ENCODE measurements at places on chromosomes 4 and X.

DNA sequence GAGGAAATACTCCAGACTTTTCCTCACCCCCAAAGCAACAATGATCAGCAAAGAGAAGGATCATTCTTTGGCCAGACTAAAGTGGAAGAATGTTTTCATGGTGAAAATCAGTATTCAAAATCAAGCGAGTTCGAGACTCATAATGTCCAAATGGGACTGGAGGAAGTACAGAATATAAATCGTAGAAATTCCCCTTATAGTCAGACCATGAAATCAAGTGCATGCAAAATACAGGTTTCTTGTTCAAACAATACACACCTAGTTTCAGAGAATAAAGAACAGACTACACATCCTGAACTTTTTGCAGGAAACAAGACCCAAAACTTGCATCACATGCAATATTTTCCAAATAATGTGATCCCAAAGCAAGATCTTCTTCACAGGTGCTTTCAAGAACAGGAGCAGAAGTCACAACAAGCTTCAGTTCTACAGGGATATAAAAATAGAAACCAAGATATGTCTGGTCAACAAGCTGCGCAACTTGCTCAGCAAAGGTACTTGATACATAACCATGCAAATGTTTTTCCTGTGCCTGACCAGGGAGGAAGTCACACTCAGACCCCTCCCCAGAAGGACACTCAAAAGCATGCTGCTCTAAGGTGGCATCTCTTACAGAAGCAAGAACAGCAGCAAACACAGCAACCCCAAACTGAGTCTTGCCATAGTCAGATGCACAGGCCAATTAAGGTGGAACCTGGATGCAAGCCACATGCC is 89.7 kb downstream of the TET2 start:
- DNase-seq: no peak

DNA sequence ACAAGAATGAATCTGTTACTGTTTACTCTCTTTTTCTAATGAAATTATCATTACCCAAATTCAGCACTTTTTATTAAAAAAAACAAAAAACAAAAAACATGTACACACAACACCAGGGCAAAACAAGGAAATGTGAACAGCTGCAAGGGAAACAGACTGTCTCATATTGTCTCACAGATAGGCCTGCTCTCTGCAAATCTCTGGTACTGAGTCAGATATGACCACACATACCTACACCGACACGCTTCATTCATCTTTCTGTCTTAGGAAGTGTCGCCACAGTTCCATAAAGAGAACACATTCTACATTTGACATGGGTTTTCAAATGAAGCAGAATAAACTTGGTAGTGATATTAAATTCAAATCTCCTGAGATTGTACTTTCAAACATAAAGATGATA is 92.2 kb upstream of the GPR34 start:
- DNase-seq: no peak

GRCh38 chr4:166680796-166681195 is 553.5 kb downstream of the SPOCK3 start:
- DNase-seq: no peak

GRCh38 chr4:87108142-87108546 is 112.3 kb downstream of the KLHL8 start:
- DNase-seq: no peak

DNA sequence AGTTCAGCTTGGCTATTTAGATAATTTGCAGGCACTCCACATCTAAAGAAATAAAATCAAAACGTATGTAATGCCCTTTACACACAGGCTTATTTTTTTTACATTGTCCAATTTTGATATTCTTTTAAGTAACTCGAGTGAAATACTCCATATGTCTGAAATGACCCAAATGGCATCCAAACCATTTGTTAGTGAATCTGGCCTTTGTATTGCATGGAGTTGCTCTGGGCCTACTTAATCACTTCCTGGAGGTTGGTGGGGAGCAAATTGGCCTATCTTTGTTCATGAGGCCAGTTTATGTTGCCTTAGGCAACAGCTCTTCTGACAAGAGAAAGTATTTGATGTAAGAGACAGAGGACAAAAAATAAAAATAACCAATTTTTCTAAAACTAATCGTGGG is 47.6 kb upstream of the TMEM131L start:
- DNase-seq: no peak

GRCh38 chr4:70801265-70801809 is 38.4 kb downstream of the GRSF1 start:
- no peak for DNase-seq

GRCh38 chr4:155681886-155682285 is 15.2 kb downstream of the GUCY1A1 start:
- DNase-seq: no peak

DNA sequence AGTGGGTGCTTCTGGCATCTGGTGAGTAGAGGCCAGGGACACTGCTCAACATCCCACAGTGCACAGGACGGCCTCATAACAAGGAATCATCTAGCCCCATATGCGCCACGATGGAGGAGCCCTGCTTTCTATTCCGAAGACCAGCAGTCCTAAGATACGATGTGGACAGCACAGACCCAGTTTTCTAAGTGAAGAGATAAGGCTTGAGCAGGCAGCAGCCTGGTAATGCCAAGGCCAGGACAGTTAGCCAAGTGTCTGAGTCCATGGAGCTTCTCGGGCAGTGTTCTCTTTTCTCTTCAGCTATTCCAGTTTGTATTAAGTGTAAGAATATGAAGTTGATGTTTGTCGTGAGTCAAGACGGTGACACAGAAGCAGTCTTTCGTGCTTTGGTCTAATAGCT is 112.7 kb downstream of the TBL1X start:
- no peak for DNase-seq

DNA sequence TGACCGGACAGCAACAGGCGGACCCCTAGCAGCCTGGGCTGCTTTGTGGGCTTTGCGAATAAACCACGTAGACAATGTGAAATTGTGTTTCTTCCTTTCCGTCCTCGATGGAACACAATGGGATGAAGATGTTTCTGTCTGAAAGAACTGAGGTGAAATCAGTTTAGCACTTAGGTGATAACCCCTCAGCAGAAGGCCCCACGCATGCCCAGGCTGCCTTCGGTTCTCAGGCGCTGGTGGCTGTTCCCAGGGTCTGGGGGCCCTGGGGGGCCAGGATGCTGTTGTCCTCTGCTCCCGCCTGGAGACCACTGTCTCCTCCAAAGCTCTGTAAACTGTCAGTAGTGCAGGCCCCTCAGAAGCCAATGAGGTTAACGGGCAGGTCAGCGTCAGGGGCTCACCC is 73.9 kb upstream of the HGFAC start:
- DNase-seq: no peak

DNA sequence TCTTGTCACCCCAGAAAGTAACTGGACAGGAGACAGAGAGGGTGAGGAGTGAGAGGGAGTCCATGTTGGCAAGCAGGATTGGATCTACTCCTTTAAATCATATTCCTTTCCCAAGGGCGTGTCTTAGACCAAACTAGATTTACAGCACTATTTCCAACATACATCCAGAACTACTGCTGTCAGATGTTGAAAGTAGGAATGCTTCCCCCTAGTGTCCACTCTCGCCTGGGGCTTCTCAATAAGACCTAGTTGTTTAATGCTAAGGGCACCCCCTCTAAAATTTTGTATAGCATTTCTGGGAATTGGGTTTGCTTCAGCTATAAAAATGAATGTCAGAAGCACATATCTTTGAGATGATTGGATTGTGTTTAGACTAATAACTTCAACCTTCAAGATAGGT is 13.3 kb downstream of the OFD1 start:
- DNase-seq: peak; percentile 29

GRCh38 chrX:100587861-100588260 is 3.1 kb downstream of the TNMD start:
- no peak for DNase-seq

DNA sequence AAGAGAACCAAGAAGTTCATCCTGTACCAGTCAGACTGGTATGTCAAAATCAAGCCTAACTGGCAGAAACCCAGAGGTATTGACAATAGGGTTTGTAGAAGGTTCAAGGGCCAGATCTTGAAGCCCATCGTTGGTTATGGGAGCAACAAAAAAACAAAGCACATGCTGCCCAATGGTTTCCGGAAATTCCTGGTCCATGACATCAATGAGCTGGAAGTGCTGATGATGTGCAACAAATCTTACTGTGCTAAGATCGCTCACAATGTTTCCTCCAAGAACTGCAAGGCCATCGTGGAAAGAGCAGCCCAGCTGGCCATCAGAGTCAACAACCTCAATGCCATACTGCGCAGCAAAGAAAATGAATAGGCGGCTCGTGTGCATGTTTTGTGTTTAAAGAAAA is 172.7 kb upstream of the MED14 start:
- DNase-seq: no peak

DNA sequence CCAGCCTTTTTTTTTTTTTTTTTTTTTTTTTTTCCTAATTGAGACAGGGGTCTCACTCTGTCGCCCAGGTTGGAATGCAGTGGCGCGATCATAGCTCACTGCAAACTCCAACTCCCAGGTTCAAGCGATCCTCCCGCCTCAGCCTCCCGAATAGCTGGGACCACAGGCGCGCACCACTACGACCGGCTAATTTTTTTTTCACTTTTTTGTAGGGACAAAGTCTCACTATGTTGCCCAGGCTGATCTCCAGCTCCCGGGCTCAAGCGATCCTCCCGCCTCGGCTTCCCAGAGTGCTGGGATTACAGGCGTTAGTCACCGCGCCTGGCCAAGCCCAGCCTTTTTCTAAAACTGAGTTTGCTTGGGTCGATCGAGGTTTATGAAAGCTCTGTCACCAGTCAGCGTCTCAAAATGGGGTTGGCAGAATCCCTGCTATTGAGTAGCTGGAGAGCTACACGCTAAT is 1.3 kb upstream of the OTUD5 start:
- DNase-seq: no peak

DNA sequence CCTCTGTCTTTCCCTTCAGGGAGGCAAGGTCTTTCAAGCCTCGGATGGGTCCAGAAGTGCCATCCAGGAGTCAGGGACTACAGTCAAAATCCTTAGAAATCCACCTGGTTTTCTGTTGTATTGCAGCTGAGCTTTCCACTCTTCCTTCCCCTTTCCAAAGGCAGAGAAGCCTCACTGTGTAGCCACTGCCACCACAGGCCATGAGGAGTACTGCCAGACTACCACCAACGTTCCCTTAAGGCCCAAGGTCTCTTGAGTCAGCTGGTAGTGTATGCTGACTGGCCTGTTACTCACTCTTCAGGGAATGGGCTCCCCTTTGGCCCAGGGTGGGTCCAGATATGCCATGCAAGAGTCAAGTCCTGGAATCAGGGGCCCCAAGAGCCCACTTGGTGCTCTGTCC is 1454.1 kb downstream of the PCDH19 start:
- DNase-seq: no peak

All from HEK293T (cell line).